ENCODE measurements at places on chromosomes 3 and 15.

DNA sequence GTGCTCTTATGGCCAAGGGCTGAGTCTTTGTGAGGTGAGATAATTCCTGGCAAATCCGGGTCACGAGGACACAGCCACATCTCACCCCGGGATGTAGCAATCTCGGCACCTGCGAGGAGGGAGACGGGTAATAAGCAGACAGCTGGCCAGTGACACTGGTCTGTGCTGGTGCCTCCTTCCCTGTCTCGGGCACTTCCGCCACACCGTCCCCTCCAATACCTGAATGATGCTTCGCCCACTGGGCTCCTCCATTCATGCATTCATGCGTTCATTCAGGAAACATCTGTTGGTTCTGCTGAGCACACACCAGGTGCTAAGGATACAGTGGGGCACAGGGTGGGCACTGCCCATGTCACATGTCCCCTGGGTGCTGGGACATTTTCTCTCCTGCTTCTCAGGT lies 60.1 kb downstream of the ATP10A start:
- no peak for DNase-seq

GRCh38 chr15:31477851-31478701 lies 151.4 kb downstream of the KLF13 start:
- no peak for DNase-seq

- DNase-seq, result no peak
Observed at GRCh38 chr15:72844067-72844466, 60.5 kb upstream of the ADPGK start.

DNA sequence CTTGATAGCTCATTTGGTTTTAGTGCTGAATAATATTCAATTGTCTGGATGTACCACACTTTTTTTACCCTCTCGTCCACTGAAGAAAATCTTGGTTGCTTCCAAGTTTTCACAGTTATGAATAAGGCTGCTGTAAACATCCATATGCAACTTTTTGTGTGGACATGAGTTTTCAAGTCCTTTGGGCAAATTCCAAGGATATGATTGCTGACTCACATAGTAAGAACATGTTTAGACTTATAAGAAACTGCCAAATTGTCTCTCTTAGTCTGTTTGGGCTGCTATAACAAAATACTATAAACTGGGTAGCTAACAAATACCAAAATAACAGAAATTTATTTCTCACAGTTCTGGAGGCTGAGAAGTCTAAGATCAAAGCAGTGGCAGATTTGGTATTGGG lies 59.5 kb upstream of the TNFSF10 start:
- DNase-seq, result no peak

DNA sequence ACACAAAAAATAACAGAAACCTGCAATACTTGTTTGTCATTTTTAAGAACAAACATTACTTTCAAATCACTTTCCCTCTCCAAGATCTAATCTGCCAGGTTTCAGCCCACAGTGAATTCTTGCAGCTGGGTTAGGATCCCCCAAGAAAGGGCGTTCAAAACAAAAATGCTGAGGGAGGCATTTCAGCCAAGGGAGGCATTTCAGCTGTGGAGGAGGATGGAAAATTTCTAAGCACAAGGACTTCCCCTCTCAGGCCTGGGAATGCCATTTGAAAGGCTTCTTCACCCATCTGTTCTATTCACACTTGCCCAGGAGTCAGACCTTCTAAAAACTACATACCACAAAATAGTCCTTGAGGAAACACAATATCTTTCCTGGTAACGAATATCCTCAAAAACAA lies 69.1 kb downstream of the P3H2 start:
- DNase-seq, result no peak

- no peak for DNase-seq
Observed at GRCh38 chr3:3739330-3740060, 59.7 kb upstream of the LRRN1 start.

DNA sequence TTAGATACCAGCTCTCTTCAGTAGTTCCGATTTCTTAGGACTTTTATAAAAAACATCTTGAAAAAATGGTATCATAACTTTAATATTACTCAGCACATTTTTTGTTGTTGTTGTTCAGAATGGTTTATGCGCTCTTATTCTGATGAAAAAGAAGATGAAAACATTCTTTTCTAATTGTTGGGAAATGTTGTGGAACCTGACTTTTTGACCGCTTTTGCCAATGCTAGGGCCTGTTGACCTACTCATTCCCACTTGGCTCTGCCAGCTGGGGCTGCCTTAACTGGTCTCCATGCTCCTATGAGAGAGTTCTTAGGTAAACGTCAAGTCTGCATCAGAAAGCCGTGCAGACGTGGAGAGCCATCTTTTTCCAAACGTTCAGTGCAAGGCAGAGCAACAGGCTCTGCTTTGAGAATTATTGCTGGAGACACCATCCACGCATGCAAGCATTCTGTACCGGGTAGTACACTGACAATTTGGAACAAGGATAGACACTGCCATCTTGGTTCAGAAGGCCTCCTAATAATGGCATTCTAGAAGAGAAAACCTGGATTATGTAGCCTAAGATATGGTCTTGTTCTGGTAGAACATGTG lies 176.8 kb downstream of the GHSR start:
- no peak for DNase-seq

DNA sequence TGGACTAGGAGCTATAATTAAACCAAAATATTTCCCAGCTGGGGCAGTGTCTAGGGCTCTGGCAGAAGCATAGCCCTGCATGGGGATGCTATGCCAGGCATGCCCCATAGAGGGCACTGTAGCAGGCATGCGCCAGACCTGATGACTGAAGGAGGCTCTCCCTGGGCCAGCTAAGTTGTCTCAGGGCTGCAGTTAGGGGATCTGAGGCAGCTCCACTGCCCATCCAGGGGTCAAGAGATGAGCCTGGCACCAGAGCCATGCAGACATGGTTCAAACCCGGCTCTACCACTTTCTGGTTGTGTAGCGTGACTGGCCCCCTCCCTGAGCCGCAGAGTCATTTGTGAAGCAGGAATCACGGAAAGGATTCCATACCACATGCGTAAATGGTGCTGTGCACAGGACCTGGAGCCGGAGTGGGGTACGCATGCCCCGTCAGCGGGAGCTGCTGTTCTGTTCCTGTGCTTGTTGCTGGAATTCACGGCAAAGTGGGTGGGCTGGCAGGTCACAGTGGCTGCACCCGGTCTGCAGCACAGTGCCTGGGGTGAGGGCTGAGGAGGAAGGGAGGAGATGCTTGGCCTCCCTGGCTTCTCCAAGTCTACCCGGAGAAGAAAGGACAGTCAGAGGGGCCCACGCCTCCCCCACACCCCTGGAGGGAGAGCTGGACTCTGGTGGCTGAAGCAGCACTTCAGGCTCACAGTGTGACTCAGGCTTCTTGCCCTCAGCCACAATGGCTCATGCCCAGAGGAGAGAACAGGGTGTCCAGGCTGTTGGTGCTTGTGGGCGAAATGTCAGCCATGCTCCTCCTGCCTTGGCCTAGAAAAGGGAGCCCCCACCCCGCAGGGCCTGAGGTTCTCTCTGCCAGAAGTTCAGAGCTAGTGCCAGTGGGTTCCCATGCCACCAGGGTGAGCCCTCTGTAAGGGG lies 43.1 kb downstream of the DNASE1L3 start:
- peak; percentile 61 for DNase-seq

DNA sequence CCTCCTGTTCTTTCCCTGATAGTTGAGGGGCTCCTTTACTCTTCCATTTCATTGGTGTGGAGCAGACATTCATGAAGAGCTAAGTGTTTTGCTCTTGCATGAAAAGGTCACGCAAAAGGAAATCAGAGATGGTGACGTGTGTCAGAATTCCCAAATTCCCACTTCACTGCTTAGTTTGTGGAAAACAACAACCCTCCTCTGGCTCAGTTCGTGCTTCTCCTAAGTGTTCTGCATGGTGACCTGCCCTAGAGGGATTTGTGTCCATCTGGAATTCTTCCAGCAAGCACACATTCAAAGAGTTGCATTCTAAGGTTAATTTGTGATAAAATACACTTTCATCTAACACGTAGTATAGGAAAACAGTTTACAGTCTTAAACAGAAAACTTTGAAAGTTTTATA lies 95.6 kb downstream of the IMPG2 start:
- no peak for DNase-seq

DNA sequence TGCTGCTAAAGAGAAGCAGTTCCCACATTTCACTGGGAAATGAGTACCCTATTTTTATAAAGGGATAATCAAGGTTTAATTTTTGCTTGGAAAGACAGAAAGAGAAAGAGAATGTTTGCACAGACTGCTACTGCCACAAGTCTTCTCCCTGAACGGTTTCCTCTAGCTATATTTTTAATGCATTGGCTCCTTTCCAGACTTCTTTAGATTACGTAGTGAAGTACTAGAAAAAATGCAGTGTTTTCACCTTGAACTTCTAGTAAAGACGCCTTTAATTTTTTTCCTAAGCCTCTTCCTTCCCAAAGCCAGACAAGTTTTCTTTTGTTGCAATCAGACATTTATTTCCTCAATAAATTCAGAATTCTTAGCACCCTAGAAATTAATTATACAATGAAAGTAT lies 248.3 kb upstream of the CCDC54 start:
- DNase-seq, result no peak

DNA sequence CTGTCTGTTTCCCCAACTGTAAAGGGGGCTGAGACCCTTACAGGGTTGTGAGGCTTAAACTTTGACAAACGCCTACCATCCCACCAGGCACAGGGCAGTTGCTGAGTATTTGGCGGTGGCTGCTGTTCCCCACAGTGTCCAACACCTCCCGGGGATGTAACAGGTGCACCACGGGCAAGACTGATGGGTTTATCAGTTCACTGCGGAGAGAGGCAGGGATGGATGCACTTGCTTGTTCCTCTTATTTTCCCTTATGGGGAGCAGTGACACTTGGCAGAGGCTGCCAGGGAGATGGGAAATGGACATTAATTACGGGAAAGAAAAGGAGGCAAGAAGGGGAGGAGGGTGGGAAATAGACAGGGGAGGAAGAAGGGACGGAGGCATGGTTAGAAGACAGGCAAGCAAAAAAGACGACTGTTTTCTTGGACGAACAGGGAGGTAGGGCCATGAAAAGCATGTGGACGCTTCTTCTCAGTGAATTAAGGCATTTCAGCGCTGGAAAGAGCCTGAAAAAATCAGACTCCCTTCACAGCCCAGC lies 16.6 kb upstream of the ADIPOQ start:
- DNase-seq, result no peak

GRCh38 chr3:50819882-50820281 lies 145.2 kb downstream of the DOCK3 start:
- DNase-seq, result no peak

DNA sequence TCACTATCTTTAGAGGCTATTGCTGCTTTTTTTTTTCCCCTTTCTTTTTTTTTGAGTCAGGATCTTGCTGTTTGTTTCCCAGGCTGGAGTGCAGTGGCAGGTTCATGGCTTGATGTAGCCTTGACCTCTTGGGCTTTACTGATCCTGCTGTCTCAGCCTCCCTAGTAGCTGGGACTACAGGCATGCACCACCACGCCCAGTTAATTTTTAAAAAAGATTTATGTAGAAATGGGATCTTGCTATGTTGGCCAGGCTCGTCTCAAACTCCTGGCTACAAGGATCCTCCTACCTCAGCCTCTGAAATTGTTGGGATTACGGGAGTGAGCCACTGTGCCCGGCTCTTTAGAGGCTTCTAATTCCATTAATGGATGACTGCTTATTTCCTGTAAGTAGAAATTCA lies 15.1 kb downstream of the MGA start:
- no peak for DNase-seq

GRCh38 chr3:129996073-129996472 lies 21.6 kb downstream of the TRH start:
- DNase-seq, result no peak

GRCh38 chr3:195113048-195113447 lies 157.9 kb downstream of the XXYLT1 start:
- no peak for DNase-seq

DNA sequence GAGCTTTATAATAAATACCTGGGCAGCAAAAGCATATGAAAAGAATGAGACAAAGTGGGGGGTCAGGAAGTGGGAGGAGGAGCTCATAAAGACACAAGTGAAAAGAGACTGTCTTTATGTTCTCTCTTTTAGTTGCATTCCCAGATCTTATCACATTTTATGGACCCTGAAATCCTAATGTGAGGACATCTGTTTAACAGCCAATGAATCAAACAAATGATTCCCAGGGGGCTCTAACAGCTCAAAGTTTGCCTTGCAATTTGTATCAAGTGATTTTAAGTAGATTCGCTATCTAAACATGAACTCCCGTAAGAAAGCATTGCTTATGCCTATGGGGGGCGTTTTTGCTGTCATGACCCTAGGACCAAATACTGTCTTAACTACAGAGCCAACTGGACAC lies 332.3 kb upstream of the CNTN4 start:
- DNase-seq, result no peak

DNA sequence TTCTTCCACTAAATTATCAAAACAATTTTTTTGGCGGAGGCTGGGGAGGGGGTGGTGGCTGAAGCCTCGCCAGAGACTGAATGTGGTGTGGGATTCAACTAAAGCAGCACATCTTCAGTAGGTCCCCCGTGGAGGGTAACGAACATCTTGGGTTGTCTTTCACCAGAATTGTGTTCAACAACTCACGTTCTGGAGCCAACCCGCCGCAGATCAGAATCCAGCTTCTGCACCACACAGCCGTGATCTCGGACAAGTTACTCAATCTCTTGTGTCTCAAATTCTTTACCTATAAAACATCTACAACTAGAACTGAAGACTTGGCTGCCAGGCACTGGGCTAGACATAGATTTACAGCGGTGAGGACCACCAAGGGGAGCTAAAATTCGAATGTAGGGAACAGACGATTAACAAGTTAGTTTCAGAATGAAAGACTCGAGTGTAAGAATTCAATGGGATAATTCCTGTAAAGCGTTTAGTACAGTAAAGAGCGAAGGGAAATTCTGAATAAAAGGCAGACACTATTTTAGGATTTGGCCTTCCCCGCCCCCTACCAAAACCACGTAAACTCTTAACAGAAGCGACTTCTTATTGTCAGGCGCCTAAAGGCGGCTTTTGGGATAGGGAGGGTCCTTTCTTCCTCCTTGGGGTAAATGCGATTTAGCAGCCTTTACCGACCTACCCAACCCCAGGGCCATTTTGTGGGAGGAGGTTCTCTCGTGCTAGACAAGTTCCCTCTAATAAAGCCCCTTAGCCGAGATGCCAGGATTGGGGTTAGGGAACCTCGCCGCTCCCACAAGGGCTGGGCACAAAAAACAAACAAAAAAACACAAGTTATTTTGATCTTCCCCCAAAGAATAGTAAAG lies 697 bp upstream of the RAB5A start:
- no peak for DNase-seq

Data from stimulated activated CD4-positive, alpha-beta T cell treated with anti-CD3 and anti-CD28 coated beads, Interleukin-4, amount 100 ng/mL, for 24 hours (primary cell).